ENCODE measurements at places on chromosomes 1 and 21.

- no peak for DNase-seq
These were observed 113.5 kb downstream of the MAP3K21 start for GRCh38 chr1:233440951-233441401.

DNA sequence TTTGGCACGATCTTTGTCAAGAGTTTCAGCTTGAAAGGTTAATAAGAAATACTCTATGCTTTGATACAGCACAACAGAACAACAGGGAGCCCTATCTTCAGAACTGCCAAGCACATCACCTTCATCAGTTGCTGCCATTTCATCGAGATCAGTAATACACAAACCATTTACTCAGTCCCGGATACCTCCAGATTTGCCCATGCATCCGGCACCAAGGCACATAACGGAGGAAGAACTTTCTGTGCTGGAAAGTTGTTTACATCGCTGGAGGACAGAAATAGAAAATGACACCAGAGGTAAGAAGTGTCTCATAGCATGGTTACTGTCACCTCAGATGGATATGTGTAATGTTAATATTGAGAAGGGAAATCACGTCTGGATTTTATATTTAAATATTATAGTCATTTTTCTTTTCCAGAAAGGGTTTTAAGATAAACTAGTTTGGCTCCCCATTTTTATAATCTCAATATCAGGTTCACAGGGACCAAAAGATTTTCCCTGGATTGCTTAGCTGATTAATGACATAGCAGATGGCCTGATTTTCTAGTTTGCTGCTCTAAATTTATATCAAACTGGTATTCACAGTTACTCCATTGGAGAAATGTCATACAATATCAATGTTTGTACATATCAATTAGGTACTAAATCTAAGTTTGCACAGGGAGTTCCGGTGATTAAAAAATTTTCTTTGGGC, 97.3 kb downstream of the USP25 start:
- DNase-seq, result no peak

GRCh38 chr1:209774592-209774991, 9.8 kb downstream of the C1orf74 start:
- no peak for DNase-seq

DNA sequence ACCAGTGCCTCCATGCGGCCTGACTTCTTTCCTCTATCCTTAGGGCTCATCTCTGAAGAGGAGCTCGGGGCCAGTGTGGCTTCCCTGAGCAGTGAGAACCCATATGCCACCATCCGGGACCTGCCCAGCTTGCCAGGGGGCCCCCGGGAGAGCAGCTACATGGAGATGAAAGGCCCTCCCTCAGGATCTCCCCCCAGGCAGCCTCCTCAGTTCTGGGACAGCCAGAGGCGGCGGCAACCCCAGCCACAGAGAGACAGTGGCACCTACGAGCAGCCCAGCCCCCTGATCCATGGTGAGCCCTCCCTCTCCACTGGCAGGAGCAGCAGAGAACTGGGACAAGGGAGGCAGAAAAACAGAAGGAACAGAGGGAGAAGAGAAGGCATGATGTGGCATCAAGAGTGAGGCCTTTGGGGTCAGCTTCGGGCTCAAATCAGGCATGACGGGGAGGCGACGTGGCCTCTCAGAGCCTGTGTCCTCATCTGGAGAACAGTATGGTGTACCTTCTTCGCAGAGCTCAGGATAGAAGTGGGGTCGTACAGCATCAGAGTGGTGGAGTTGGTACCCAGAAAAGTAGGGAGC, 6.5 kb upstream of the LRRC71 start:
- no peak for DNase-seq

- DNase-seq, result no peak
These were observed 27.3 kb upstream of the PDPN start for GRCh38 chr1:13556224-13556764.

GRCh38 chr1:234897754-234898454, 230.7 kb downstream of the TOMM20 start:
- DNase-seq, result no peak

Measured in occipital lobe (tissue), 3 donors.